ENCODE measurements at places on chromosomes 6 and 20.

DNA sequence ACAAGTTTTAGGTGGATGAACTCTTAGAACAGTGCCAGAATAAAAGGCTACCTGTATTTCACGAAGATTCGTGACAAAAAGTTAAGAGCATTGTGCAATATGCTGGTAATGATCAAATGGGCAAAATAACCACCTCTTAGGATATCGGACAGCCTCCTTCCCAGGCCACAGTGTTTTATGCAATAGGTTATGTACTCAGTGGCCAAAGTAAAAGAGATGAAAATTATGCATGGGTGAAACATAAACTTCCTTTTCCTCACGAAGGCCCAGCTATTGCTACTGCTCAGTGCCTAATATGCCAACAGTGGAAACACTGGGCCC lies 153.6 kb upstream of the SIM1 start:
- no peak for DNase-seq

DNA sequence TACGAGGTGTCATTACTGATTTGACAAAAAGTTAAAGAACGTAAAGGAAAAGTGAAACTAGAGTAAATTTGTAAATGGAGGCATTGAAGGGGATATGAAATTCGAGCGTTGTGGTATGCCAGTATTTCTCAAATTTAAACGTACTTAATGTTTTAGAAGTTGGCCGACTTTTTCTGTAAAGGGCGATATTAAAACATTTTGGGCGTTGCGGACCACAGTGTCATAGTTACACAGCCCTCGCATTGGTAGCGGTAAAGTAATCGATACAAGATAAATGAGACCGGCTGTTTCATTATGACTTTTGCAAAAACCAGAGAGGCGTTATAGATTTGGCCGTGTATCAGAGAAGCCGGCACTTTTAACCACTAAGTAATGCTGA lies 39.6 kb downstream of the OR2B2 start:
- DNase-seq, result no peak

DNA sequence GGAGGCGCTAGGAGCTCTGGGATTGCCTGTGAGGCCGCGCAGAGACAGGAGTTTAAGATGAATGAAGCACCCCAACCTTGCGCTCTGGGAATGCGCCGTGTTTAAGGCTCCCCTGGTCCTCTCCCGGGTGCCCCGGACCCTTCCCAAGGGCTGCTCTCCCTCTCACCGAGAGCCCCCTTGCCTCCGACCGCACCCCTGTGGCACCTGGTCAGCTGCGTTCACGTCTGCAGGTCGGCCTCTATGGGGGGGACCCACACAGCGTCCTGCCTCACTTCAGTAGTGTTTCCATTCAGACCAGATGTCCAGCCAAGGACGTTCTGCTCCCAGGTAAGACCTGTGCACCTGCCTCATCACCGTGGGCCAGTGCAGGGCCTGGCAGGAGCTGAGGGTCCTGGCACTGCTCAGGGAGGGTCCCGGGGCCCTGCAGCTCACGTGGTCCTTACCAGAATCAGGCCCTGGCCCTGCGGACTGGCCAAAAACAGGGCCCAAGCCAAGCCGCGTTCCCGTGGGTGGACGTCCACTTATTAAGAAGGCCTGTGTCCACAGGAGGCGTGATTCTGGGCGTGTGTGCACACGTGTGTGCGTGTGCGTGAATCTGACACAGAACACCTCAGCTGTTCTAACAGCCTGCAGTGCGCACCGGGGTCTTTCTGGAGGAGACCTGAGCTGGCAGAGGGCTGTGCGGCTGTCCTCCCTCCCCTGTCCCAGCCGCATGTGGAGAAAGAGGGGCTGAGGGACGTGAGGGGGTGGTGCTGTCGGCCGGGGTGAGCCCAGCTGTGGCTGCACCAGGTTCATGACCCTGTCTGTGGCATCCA lies 79.9 kb upstream of the BHLHE23 start:
- DNase-seq, result no peak

DNA sequence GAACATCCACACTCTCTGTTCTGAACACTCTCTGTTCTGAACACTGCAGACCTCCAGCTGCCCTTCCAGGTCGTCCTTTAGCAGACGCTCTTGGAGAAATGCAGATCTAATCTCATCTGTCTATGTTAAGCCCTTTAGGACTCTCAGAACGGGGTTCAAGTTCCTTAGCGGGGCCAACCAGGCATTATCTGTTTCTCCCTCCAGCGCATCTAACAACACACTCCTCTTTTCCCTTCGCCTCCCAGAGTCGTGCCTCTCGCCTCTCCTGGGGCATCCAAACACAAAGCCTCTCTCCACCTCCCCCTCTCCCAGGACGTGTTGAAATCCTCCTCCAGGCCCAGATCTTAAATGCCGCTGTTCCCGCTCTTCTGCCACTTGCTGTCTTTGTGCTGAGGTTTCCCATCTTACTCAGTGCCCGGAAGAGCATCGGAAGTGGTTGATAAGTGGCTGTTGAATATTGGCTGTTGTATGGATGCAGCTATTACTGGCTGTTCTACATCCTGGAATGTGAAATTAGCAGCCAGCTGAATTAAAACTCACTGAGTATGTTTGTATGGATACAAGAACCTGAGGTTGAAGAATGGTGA lies 108.4 kb upstream of the GGTLC1 start:
- no peak for DNase-seq

GRCh38 chr6:169542491-169542890 lies 159.3 kb downstream of the WDR27 start:
- DNase-seq, result no peak

DNA sequence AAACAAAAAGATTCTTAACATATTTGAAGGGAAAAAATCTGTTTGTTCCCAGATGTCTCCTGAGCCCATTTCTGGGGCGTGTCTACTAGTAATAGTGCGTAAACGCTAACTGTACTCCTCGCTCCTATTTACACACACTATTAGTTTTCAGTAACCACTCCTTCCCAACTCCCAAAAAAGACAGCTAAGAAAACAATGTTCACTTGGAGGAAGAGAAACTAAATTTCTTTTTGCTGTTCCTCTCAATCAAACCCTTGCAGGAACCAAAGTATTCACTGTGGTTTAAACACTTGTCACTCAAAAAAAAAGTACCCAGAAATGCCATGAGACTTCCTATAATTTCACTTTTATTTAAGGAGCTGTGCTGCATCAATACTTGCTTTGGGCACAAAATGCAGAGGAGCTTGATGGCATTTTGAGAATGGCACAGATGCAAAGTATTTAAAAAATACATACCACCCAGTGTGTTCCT lies 118.2 kb downstream of the BACH2 start:
- no peak for DNase-seq

DNA sequence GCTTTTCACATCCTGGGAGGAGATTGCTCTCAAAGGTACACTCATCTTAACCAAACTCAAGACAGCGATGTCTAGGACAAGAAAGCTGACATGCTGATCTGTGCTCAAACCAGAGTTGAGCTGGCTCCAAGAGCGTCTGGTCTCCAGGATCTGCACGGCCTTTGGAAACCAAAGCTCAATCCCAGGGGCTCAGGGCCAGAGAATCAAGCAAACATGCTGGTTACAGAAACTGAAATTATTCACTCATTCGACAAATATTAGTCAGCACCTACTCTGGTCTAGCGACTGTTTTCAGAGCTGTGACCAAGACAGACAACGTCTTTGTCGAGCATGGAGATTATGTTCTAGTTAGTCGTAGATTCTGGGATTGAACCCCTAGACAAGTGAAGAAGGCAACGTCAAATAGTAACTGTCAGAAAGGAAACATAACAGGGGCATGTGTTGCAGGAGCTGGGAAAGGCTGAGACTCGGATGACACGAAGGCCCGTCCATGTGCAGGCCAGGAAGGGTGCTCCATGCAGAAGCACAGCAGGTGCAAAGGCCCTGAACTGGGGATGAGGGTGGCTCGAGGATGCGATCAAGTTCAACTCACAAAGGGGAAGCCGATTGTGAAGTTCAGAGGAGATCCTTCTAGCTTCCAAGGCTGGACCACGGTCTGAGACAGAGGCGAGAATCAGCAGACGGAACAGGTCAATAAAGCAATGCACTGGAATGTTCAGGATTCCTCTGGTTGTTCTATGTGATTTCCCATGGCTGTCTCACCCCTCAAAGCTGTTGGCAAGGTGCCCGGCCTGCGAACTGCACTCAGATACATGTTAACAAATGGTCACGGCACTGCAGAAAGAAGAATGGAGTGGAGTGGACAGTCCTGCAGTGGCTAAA lies 12.5 kb upstream of the PCK1 start:
- DNase-seq, result no peak

DNA sequence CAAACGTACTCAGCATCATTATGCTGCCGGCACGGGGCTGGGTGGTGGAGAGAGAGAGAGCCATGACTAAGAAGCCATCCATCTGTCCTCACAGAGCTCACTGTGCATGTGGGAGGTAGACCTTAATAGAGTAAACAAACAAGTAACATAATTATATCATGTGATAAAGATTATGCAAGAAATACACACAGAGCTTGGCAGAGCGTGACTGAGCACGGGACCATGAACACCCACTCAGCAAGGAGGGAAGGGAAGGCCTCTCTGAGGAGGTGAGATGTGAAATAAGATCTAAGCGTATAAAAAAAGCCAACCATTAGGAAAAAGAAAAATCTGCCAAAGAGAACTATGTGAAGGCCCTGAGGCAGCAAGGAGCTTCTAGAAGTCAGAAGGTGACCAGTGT lies 207.5 kb downstream of the PTPRT start:
- no peak for DNase-seq

GRCh38 chr20:43533060-43533459 lies 25.6 kb downstream of the L3MBTL1 start:
- DNase-seq, result no peak

- DNase-seq, result no peak
Observed at GRCh38 chr6:170268216-170269129, 22.4 kb downstream of the DLL1 start.

DNA sequence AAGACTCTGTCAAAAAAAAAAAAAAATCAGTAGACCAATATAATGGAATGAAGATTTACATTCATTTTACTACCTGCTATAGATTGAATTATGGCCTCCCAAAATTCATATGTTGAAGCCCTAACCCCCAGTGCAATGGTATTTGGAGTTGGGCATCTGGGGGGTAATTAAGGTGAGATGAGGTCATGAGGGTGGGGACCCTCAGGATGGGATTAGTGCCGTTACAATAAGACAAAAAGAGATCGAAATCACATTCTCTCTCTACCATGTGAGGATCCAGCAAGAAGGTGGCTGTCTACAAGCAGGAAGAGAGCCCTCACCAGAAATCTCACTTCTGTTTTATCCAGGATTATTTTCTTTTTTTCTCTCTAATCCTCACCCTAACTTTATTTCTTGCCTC lies 100.6 kb upstream of the LOC128125822 start:
- no peak for DNase-seq

DNA sequence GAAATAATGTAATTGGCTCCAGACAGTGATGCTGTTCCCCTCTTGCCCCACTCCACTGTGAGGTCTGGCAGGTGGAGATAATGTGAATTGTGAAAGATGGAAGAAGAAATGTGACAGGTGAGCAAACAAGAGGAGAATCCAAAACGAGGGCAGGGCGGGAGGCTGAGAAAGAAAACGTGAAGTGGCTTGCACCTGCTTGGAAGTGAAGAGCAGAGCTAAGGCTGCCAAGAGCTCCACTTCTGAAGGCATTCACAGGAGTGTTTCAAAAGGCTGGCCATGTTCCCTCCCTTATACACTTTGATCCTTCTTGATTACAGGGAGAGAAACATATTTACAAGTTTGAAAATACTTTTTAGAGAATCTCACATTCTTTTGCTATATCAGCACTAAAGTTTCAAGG lies 359.4 kb downstream of the EPHA7 start:
- no peak for DNase-seq

DNA sequence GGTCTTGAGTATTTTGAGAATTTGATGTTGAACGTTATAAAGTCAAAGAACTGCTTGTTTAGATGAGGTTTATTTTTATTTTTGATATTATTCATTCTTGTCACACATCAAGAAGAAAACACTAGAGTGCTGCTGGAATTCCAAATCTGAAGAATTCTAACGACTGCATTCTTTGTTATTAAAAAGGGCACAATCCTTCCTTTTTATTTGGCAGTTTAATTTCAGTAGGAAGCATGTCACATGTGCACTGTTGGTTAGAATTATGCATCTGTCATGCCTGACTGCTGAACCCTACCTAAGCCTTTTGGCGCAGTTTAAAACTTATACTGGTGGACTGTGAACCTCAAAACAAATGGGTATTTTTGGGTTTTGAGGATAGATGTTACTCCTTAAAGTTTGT lies 4.0 kb downstream of the ID4 start:
- DNase-seq, result no peak

GRCh38 chr6:132819405-132820161 lies 5.2 kb downstream of the RPS12 start:
- DNase-seq, result no peak

GRCh38 chr20:6863798-6864201 lies 96.3 kb downstream of the BMP2 start:
- DNase-seq, result no peak

DNA sequence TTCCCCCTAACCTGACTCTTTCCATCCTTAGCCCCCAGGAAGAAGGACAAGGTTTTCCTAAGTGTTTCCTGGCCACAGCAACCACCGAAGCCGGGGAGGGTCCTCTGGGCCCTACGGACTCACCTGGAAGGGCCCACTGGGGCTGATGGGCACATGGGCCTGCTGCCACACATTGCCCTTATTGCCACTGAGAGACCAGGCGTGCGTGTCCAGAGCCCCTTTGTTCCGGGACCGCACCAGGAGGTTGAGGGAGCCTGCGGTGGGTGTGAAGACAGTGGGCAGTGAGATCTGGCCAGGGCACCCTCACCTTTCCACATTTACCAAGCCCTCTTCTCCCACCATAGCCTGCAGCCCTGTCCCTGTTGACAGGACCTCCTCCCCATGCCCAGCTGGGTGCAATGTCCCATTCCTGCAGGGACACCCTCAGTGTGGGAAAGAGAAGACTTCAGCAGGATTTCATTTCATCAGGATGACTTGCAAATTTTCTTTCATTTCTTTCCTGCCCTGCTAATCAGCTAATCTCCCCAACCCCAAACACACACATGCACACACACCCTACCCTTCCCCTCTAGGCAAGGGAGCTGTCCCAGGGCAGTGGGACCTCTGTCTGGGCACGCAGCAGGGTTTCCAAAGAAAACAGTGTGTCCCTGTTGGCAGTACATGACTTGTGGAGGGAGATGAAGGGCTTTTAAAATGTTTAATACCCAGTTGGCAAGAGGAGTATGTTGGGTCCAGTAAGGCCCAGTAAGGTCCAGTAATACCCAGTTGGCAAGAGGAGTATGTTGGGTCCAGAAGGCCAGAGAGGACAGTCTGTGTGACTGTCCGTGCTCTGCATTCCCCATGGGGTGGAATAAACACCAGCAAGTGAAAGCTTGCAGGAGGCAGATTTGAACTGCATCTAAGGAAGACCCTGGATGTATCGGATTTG lies 59.0 kb downstream of the MDGA1 start:
- no peak for DNase-seq
